ELR (cell line): ENCODE measurements at places on chromosomes 4 and X.

GRCh38 chr4:3257103-3257555 lies 8.2 kb downstream of the MSANTD1 start:
- DNase-seq: no peak

DNA sequence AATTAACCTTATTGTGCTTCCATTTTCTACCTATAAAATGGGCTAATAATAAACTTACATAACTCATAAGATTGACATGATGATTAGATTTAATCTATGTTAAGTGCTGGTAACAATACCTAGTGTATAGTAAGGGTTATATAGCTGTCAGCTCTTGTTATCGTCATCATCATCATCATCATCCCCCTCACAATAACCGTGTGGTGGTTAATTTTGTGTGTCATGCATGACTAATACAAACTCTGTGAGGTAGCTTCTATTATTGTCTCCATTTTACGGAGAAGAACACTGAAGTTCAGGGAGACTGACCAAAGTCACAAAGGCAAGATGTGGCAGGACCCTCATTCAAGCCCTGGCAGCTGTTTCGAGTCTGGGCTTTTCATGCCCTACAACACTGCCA lies 211.3 kb downstream of the PALLD start:
- DNase-seq: peak; percentile 73

GRCh38 chrX:136220540-136220939 lies 30.7 kb downstream of the MAP7D3 start:
- peak; percentile 50 for DNase-seq

DNA sequence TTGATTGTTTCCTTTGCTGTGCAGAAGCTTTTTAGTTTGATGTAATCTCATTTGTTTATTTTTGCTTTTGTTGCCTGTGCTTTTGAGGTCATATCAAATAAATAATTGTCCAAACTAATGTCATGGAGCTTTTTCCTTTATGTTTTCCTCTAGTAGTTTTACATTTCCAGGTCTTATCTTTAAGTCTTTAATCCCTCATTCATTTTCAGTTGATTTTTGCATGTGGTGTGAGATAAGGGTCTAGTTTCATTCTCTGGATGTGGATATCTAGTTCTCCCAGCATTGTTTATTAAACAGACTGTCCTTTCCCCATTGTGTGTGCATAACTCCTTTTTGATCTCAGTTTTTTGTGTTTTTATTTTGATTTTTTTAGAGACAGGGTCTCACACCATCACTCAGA lies 179.1 kb upstream of the STK26 start:
- DNase-seq: no peak

- no peak for DNase-seq
These were observed 22.7 kb downstream of the NUDT6 start for GRCh38 chr4:122899682-122900081.

GRCh38 chr4:8556341-8557150 lies 23.6 kb upstream of the GPR78 start:
- DNase-seq: peak; percentile 51

GRCh38 chrX:10175319-10175871 lies 18.6 kb downstream of the CLCN4 start:
- peak; percentile 27 for DNase-seq

- no peak for DNase-seq
These were observed 21.9 kb downstream of the POU3F4 start for GRCh38 chrX:83529950-83530349.

DNA sequence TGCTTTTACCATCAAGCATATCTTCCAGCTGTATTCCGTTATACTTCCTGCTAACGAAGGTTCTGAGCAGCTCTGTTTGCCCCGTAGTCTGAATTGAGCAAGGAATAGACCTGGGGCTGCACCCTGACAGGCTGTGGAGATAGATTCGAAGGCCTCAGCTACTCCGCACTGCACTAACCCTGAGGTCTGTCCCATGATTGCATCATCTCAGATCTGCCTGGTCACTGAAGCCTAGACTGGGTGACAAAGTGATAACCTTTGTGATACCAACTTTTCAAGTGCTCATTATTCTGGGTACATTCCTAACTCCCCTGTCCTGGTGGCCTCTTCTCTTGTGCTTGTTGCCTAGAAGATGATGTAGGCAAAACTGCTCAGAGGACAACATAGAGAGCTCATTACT lies 29.9 kb upstream of the PGRMC1 start:
- DNase-seq: no peak

DNA sequence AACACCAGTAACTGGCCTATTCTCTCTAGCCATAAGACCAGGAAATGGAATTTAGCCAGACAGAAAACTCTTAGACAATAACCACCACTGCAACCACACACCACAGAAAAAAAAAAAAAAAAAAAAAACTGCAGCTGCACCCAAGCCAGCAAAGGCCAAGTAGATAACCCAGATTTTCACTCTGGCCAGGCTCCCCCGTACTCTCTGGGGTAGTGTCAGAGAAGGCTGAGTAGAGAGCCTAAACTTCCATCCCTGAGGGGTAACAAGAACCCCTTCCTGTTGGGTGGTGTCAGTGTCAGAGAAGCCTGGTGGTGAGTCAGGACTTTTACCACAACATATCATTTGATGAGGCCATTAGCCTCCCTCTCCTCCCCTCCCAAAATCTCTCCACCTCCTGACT lies 5.6 kb upstream of the DLG3 start:
- DNase-seq: peak; percentile 42

DNA sequence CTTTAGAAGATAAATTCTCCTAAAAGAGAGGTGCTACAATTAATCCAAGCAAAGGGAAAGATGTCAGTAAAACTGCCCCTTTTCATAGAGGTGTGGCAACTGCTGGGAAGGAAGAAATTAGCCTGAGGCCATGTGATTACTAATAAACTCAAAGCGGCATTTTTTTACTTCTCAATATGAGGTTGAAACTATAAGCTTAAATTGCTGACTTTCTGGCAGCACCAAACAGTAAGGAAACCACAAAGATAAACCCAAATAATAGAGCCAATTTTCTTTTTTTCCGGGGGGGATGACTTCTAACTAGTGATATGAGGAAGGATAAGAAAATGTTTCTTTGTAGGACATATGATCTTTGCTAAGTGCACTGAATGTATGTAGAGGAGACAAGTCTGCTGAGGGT lies 30.9 kb downstream of the AR start:
- peak; percentile 42 for DNase-seq

GRCh38 chrX:100609591-100609990 lies 24.9 kb downstream of the TNMD start:
- DNase-seq: peak; percentile 0

- DNase-seq: peak; percentile 28
These were observed 170.1 kb downstream of the SHROOM3 start for GRCh38 chr4:76605099-76605563.

DNA sequence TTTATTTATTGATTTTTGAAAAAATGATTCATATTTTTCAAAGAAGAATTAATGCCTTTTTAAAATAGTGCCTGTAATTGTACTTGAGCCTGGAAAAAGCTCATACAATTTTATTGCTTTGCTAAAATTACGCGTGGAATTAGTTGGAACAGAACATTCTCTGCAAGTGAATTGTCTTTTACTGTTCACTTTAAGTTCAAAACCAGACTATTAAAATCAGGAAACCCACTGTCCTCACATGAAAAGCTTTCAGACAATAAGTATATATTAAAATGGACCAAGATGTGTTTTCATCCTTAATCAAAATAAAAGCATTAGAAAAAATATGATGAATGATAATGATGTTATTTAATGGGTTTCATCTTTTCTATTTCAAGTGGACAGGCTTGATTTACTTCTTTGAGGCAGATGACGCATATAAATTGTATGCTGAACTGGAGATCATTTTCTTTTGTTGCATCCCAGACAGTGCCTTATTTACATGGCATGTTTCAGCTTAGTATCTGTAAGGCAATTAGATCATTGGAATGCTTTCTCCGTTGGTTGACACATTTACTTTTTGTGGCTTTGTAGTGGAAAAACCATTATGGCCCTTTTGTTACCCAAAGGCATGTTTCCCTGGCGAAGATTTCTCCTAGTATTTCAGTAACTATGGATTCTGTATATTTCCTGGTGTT lies 299.0 kb upstream of the MAGEC2 start:
- no peak for DNase-seq

DNA sequence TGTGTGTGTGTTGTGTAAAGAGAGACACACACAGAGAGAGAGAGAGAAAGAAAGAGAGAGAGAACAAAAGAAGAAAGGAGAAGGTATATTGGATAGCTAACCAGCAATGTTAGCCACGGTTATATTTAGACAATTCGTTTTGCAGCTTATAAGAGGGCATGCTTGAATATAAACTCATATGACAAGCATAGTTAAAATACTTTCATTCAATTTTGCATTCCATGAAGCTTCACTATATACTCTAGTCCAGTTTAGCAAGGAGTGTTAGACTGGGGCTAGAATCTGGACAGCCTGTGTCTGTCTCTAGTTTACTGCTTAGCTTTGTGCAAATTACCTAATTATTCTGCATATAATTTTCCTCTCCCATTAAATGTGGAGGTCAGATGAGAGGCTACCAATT lies 525.9 kb upstream of the ZFP42 start:
- no peak for DNase-seq

DNA sequence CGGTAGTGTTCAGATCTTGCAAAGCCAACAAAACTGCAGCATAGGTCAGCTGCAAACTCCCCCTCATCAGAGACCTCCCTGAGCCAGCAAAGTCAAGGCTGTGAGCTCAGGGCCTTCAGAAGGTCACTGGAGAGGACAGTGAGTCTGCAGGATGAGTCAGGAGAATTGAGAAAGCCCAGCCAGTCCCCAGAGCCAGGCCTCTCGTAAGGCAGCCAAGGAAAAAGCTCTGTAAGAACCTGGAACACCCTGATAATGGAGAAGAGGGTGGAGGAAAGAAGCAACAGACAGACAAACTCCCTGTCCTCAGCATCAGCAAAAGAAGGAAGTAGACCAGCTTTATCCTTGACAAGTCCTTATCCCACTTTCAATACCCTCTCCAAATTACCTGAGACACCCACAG lies 33.0 kb downstream of the GRIA3 start:
- no peak for DNase-seq

GRCh38 chr4:79611026-79611425 lies 203.0 kb upstream of the GK2 start:
- no peak for DNase-seq

DNA sequence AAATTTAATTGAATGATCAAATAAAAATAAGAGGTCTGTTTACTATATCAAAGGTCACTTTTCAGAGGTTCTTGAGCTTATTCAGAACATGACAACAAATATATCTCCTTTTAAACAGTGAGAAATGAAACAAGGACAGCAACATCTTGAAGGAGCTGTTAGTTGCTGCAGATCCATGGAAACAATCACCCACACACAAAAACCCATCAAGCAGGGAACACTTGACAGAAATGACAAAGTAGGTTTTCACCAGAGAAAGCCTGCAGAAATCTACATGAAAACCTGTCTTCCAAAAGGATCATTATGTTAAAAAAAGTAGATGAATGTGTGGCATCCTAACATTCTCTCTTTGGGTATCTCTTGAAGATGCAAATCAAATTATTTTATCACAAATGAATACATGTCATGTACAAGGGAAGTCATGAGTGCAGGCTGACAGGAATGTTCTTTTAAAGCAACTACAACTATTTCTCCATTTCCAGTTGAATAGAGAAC lies 203.0 kb downstream of the GRIA2 start:
- DNase-seq: no peak

GRCh38 chr4:10534820-10535219 lies 77.6 kb upstream of the ZNF518B start:
- DNase-seq: no peak

- peak; percentile 9 for DNase-seq
These were observed 1487.7 kb upstream of the ADGRL3 start for GRCh38 chr4:59712470-59712869.

DNA sequence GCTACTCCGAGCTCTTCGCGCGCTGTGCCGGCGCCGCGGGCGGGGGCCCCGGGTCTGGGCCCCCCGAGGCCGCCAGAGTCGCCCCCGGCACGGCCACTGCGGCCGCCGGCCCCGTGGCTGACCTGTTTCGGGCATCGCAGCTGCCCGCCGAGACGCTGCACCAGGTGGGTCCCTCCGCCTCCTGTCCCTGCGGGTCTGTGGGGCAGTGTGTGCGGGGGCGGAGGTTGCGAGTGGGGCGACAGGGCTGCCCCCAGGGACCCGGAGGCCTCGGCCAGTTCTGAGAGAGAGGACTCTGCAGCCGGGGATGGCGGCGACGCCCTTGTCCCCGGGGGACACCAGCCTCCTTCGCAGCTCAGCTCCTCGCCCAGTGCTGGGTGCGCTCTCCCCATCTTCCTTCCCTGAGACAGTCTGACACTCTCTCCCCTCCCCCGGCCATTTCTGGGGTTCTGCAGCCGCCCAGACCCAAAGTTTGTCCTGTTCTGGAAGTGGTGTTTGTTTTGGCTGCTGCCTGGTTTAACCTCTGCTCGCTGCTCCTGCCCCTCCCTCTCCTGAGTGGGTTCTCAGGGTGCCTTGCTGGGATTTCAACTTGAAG lies 609 bp downstream of the REPS2 start:
- DNase-seq: no peak

DNA sequence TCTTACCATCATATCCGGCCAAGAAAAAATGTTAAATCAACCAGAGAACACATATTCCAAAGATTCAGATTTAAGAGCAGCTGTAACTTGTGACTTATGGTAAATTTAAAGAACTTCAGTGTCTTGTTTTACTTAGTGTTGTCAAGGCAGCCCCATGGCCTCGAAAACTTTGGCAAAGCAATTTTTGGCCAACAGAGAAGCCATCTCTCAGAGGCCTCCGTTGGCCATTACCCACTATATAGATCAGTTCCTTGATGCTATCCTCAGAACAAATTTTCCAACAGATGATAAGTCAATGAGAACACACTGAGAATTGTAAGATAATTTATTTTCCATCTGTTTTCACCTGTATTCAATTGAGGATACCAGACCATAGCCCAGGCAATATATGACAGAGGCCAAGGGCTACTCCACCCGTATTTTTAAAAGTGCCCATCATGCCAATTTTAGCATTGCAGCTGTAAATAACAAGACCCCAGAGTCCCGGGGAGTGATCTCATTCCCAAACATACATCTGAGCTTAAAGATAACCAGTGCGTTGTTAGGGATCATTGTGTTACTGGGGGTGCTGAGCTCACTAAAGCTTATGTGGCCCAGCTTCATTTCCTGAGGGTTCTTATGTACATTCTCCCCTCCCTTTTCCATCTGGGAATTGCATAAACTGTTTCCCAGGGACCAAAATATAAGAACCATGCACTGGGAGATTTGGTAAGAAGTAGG lies 50.0 kb upstream of the PDHA1 start:
- no peak for DNase-seq

GRCh38 chrX:31021537-31021936 lies 50.3 kb downstream of the FTHL17 start:
- no peak for DNase-seq
